ENCODE measurements at places on chromosomes 5 and 9.

DNA sequence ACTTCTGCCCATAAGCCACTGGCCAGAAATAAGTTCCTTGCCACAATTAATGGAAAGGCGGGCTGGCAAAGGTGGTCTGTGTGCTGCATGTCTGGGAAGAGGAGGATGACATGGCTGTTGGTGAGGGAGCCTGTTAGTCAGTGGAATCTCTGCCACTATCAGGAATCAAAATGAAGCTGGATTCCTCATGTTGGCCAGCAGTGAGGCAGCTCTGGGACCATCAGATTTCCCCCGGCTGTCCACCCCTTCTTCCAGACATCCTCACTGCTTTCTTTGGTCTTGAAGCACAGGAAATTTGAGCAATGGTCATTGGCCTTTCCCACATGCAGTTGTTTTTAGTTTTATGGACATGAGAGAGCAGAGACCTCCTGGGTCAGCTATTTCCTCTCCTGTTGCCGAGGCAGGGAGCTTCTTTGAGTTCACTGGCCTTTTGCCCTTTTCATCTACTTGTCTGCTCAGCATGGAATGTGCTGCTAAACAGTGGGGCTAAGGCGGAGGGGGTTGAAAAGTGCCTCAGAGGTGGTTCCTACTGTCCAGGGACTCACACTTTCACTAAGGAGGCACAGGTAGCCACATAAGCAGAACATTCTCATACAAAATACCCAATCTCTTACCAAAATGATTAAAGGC lies 34.8 kb upstream of the NEURL1B start:
- no peak for DNase-seq

GRCh38 chr5:39235648-39236047 lies 16.3 kb upstream of the FYB1 start:
- DNase-seq: no peak

DNA sequence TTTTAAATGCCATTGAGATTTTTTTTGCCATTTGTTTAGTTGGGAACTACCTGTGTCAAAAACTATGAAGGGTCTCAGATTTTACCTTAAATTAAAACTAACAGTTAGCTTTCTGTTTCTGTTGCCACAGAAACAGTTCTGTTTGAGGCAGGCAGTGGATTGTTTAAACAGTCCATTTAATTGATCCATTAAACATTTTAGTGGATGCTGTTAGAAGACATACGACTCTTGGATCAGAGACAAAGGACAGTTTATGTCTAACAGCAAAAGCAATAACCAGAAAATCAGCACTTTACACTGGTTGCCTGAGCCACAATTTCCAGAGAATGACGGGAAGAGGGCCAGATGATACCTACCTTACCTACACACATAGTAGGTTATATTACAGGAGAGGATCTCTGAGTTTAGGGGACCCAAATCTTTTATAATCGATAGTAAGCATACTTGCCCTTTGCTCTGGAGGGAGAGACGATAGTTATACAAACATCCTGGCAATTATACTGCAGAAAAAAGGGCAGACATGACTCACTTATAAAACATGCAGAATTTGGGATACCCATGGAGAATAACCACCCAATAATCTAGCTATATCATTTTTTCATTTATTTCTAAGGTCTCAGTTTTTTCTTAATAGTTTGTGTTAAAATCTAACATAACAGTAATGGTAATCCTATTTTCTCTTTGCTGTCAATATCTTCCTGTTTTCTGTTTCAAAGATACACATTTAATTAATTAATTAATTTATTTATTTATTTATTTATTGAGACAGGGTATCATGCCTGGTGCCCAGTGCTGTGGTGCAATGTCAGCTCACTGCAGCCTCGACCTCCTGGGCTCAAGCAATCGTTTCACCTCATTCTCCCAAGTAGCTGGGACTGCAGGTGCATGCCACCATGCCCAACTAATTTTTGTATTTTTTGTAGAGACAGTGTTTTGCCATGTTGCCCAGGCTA lies 136.7 kb upstream of the TNFAIP8 start:
- peak; percentile 47 for DNase-seq

DNA sequence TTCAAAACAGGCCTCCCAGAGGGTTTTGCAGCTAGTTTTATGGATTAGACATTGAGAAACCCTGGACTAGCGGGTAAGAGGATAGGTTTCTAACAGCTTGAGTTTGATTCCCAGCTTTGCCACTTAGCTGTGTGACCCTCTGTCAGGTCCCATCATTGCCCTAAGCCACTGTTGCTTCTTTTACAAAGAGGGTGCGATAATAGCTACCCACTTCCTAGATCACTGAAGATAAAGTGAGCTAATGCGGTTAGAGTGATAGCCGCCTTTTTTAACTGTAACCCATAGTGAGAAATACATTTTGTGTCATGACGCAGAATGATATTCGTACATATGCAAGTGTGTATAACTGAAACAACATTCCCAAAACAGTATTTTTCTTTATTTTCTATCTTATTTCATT lies 40.3 kb downstream of the CSF1R start:
- DNase-seq: no peak

GRCh38 chr9:125920402-125920801 lies 173.2 kb downstream of the PBX3 start:
- DNase-seq: no peak

GRCh38 chr5:135458921-135459331 lies 6.8 kb upstream of the TIFAB start:
- peak; percentile 34 for DNase-seq

DNA sequence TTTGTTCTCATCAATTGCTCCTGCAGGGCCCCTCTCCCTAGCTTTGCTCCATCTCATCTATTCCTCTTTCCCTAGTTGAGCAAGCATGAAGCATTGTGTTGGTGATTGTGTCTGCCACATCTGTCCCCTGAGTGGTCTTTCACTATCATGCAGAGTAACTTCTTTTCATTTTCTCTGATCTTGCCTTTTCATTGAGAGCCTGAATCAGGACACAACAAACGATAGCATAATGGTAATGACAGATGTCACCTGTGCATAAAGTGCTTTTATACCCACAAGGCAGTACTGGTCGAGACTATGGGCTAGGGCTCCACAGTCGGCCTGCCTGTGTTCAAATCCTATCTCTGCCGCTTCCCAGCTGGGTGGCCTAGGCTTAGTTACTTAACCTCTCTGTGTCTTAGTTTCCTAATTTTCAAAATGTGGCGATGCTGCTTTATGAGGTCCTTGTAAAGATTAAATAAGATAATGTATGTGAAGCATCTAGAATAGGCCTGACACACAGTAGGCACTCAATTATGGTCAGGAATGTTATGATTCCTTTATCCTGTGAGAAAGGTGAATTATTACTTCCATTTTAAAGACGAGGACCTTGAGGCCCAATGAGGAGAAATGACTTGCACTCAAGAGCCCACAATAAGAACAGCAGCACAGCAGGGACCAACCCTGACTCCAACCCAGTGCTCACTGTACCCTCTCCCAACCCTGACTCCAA lies 137.1 kb upstream of the ZNF618 start:
- no peak for DNase-seq

- DNase-seq: no peak
These were observed 8.3 kb downstream of the KIF2A start for GRCh38 chr5:62314213-62314830.

- DNase-seq: no peak
These were observed 44.7 kb upstream of the UNC5A start for GRCh38 chr5:176765687-176766086.

DNA sequence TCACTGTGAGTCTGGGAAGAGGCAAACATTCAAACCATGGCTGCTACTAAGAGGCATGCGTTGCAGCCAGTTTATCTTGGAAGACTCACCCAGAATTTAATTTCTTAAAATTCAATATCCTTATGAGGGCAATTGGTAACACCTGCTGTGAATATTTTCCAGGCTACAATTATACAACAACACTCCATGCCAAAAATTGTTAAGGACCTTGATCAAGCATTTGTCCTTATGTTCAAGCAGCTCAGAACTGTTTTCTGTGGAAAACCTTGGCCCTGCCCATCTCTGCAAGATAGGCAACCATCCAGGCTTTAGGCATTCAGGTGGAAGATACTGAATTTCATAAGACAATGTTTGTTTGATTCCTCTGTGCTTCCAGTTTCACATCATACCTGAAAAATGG lies 327.8 kb downstream of the FBXL7 start:
- no peak for DNase-seq

GRCh38 chr9:89497978-89498851 lies at the start of gene SEMA4D:
Gene SEMA4D, minus strand, starts transcription at chr9:89498113. Its CDS starts 92,657 bp downstream, at chr9:89405456.
- peak; percentile 52 for DNase-seq

- DNase-seq: peak; percentile 18
These were observed 12.2 kb downstream of the SPATA9 start for GRCh38 chr5:95670568-95670967.

GRCh38 chr5:44935262-44935661 lies 126.5 kb downstream of the MRPS30 start:
- no peak for DNase-seq

DNA sequence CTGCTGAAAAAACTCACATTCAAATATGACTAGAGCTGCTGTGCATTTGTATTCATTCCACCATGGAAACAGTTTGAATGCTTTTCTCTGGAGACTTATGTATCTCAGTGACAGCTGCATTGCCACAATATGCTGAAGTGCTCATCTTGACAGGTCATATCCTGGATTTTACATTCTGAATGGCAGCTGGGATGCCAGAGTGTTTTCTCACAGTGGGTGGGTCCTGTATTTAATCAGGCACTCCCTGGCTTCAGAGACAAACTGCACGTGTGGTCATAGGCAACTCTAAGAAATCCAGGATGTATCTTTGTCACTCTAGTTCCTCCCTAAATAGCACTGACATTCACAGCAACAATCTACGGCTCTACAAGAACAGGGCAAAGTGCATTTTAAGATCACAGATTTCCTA lies 75.6 kb downstream of the ST8SIA4 start:
- DNase-seq: peak; percentile 52

DNA sequence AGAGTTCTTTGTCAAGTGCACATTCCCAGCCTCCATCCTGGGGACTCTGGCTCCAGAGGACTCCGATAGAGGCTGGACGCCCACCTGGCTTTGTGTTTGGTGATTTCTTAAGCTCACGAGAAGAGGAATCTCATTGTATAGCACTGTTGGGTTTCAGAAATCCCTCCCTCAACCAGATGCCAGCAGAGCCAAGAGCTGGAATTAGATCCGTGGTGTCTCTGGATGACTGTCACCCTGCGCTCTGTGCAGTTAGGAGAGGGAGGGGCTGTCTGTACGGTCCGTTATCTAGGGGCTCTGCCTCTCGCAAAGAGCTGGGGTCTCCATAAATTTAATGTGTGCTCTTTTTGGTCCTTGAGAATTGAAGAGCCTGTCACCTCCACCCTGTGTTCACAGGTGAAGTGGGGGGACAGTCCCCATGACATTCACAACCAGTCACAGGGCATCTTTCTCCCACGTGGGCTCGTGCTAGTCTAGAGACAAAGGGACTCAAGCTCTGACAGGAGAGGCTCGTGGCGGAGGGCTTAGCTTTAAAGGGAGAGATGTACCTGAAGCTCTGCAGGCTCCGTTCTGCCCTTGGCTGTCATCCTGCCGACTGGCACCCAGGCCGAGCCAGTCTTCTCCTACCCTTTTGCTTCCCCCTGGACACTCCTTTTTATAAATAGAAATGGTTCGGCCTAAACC lies 41.4 kb downstream of the FAM78A start:
- no peak for DNase-seq

- DNase-seq: no peak
These were observed 31.2 kb upstream of the OTP start for GRCh38 chr5:77669677-77670076.

- no peak for DNase-seq
These were observed 451.1 kb downstream of the BRINP1 start for GRCh38 chr9:118918180-118918579.

DNA sequence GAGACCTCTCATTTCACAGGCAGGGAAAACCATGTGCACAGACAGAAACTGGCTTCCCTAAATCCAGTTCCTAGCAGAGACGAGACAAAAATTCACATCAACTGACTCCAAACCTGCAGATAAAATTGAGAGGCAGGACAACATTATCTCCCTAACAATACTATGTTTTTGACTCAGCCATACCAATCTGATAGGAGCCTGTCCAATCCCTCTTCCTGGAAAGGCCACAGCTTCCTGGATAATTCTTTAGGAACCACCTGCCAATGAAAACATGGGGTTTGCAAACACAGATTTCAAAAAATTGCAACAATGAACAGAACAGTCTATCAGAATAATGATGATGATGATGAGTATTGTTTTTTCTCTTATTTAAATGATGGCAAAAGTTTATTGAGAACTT lies 22.4 kb downstream of the SH3TC2 start:
- no peak for DNase-seq

- no peak for DNase-seq
These were observed 1.6 kb upstream of the ZFP62 start for GRCh38 chr5:180862645-180863044.

DNA sequence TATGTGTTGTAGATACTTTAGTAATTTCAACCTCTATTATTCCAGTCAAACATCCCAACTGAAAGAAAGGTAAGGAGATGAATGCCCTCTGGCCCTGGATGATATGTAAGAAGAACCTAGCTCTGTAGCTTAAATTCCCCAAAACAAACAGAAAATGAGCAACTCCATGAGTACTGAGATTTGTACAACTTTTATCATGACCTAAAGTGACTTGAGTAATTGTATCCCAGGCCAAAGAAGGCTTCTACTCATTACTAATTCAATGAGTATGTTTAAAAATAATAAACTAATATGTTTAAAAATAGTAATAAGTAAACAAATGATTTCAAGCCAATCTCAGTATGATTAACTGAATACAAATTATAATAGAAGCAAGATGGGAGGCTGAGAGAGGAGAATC lies 414.0 kb upstream of the ACTBL2 start:
- DNase-seq: peak; percentile 35

DNA sequence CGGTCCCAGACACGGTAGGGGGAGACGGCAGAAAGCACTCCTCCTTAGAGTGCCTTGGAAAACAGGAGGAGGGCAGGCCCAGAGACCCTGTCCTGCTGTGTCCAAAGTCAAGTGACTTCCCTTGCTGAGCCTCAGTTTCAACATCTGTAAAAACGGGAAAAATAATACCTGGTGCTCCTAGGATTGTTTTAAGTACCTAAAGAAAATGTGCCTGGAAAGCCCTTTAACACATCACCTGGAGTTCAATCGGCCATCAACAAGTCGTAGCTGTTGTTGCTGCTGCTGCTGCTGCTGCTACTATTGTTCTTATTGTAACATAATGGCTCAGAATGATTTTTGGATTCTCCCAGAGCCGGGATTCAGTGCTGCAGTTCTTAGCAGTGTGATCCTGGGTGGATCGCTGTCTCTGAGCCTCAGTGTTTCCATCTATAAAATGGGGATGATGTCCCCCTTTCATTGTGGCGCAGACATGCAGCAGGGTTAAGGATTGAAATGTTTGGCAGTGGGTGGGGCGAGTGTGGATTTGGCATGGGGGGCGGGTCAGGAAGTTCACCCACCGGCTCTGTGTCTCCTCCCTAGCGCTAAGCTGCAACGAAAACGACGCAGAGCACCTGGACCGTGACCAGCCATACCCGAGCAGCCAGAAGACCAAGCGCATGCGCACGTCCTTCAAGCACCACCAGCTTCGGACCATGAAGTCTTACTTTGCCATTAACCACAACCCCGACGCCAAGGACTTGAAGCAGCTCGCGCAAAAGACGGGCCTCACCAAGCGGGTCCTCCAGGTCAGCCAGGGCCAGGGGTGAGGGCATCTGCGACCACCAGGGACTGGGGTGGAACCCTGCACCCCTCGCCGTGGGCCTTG lies 9.2 kb downstream of the LHX2 start:
- no peak for DNase-seq

- peak; percentile 50 for DNase-seq
These were observed 127.6 kb upstream of the NMUR2 start for GRCh38 chr5:152532714-152533113.

- no peak for DNase-seq
These were observed 14.2 kb upstream of the LVRN start for GRCh38 chr5:115948091-115948534.
